ENCODE measurements at places on chromosomes 2 and 18.

GRCh38 chr18:2969695-2970094 is 43.2 kb downstream of the LPIN2 start:
- no peak for DNase-seq

DNA sequence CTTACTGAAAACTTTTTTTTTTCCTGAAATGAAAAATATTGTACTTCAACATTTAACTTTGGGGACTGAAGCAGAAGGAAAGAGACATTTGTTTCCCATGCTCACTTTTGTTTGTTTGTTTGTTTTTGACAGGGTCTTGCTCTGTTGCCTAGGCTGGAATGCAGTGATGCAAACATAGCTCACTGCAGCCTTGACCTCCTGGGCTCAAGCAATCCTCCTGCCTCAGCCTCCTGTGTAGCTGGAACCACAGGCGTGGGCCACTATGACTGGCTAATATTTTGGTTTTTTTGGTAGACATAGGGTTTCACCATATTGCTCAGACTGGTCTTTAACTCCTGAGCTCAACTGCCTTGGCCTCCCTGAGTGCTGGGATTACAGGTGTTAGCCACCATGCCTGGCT is 70.9 kb upstream of the SPTBN1 start:
- DNase-seq = no peak

- no peak for DNase-seq
Observed at GRCh38 chr2:69482471-69482870, 45.2 kb upstream of the NFU1 start.

GRCh38 chr18:28152354-28152753 is 24.6 kb downstream of the CDH2 start:
- DNase-seq = no peak

DNA sequence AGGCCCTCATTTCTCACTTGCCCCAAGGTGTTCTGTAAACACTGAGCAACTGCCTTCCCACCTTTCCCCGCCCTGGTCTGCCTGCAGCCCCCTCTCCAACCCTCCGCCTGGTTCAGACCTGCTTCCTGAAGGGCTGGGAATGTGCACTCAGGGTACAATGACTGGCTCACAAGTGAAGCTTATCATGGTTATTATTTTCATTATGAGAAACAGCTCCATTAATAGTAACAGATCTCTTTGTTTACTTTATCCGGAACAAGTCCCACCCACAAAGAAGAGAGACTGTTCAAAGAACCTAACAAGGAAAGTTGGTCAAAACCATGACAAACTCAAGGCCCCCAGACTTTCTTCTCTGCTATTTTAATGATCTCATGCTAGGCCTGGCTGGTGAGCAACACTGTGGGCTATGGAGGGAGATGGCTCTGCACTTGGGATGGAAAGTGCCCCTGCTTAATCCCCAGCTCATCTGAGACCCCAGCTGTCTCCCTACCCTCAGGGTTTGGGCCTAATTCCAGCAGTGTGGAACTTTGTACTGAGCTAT is 36.7 kb downstream of the ARHGAP25 start:
- DNase-seq = no peak

- no peak for DNase-seq
Observed at GRCh38 chr2:13030606-13031005, 313.9 kb downstream of the TRIB2 start.

GRCh38 chr18:28511413-28511821 is 334.5 kb upstream of the CDH2 start:
- DNase-seq = no peak

DNA sequence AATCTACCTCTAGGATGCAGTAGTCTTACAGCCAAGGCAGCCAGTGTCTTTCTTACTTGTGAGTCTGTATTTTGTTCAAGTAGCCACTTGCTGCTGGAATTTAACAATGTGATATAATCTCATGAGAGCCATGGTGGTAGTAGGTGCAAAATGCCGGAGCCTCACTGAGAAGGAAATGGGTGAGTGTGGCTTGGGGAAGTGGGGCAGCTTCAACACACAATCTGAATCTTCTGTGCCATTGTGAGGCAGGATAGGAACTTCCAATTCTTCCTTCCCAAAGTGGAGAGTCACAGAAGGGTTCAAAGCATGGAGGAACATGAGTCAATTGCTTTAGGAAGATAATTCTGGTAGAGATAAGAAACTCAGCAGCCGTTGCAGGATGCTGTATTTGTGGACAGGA is 158.7 kb upstream of the APCDD1 start:
- DNase-seq = no peak

DNA sequence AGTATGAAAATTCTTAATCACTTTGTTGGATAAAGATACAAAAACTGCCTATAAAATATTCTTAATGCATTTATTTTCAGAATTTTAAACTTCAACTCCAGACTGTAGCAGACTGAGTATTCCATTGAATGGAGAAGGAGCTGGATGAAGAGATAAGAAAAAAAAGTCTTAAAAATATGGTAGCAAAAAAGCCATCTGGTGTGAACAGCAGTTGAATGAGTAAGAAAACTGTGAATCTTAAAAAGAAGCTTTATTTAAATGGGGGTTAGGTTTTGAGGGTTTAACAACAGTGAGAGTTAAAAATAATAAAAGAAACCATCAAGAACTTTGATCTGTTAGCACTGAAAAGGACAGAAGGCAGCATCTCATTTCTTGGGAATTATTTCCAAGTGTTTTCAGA is 91.5 kb downstream of the KCNH7 start:
- DNase-seq = no peak

- no peak for DNase-seq
Observed at GRCh38 chr2:69222953-69223658, 163.9 kb downstream of the GFPT1 start.

DNA sequence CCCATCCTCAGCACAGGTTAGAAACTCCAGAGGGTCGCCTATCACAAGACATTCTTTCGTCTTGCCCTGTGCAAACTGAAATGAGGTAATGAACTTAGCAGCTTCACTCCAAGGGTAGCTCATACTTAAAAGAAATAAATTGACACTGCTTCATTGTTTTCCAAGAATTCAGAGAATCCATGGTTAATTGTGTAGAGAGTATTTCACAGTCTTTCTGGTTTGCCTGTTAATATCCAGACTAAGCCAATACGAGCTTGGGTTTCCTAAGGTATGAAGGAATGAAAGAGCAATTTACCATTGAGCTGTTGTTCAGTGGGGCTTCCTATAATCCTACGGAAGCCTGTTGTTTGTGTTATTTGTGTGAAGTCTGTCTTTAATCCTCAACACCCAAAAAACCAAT is 58.7 kb downstream of the FAM124B start:
- no peak for DNase-seq

GRCh38 chr2:200861617-200862155 is 2.8 kb downstream of the CLK1 start:
- no peak for DNase-seq

- no peak for DNase-seq
Observed at GRCh38 chr2:22360735-22361374, 1024.1 kb upstream of the KLHL29 start.

- DNase-seq = no peak
Observed at GRCh38 chr2:65263262-65263661, 35.6 kb downstream of the ACTR2 start.

- DNase-seq = no peak
Observed at GRCh38 chr2:196088203-196088602, 19.6 kb upstream of the DNAH7 start.

GRCh38 chr2:23649303-23649702 is 264.3 kb downstream of the KLHL29 start:
- no peak for DNase-seq

Measured in gastrocnemius medialis (tissue), 4 donors.